ENCODE measurements at places on chromosomes 5 and 9.
A peak's percentile ranks its signal among the peaks of the same experiment; 100 is the strongest.

- no peak for DNase-seq
Measured at GRCh38 chr5:162132348-162132747, 64.8 kb downstream of the GABRG2 start.

DNA sequence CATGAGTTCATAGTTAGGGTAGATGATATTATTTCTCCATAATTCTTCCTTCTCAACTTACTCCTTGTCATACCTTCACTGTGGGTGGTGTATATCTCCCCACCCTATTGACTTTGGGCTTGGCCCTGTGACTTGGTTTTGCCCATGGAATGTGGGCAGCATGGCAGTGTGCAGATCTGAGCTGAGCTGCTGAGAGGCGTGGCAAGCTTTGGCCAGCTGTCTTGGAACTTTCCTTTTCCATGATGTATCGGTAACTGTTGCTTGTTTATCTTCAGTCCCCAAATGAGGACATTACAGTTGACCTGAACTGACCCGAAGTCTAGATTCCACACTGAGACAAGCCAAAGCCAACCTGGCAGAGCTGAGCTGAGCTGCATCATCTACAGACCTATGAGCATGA, 70.4 kb downstream of the RALGPS1 start:
- no peak for DNase-seq

DNA sequence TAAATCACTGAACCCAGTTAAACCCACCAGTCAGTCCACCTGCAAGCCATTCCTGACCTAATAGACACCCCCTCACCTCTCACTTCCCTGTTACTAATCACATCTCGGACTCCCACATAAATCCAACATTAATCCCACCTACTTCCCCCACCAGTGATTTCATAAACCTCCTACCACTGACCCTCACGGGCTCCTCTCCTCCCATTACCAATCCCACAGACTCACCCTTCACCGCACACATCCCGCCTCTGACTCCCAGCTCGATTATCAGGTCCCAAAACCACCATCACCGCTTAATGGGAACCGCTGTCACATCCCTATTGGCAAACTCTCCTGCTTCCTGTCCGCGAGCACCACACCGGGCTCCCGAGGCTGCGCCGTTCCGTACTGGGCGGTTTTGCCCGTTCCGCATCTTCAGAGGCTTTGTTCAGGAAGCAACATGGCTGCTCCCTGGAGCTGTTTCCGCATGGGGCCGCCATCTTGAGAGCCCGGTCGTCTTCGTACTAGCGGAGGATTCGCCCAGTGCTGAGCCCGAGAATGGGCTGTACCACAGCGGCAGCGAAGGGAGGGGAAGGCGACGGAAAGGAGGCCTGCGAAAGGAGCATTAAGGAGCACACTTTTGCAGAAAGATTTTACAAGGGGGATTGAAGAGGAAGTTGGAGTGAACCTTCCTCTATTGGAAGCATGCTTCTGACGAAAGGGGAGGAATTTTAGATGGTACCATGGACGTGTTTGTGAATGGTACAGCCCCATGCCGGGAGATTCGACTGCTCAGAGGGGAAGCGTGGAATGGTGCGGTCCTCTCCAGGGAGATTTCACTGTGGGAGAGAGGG, at the start of gene ZNF300:
Gene ZNF300, minus strand, starts transcription at position 502 of the 833 bp plus-strand sequence. CDS start 1,825 bp downstream, outside the sequence.
- DNase-seq = peak; percentile 54

DNA sequence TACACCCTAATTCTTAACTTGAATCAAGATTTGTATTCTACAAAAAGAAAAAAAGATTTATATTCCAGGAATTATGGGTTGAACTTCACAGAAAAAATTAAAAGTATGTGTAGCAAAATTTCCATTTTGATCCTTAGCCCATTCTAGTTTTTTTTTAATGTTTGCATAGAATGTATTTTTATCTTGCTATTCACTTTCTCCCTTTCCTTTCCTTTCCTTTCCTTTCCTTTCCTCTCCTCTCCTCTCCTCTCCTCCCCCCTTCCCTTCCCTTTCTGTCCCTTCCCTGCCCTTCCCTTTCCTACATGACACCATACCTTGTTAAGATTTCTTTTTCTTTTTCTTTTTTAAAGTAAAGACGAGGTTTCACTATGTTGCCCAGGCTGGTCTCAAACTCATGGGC, 542.5 kb upstream of the PTGER4 start:
- DNase-seq = no peak

GRCh38 chr5:337563-338130, 16.1 kb downstream of the AHRR start:
- no peak for DNase-seq

GRCh38 chr5:139897982-139898381, 102.4 kb downstream of the PSD2 start:
- DNase-seq = no peak

- DNase-seq = no peak
Measured at GRCh38 chr5:71839096-71839884, 120.2 kb downstream of the CARTPT start.

GRCh38 chr5:133356984-133357421, 255.3 kb downstream of the FSTL4 start:
- DNase-seq = no peak

DNA sequence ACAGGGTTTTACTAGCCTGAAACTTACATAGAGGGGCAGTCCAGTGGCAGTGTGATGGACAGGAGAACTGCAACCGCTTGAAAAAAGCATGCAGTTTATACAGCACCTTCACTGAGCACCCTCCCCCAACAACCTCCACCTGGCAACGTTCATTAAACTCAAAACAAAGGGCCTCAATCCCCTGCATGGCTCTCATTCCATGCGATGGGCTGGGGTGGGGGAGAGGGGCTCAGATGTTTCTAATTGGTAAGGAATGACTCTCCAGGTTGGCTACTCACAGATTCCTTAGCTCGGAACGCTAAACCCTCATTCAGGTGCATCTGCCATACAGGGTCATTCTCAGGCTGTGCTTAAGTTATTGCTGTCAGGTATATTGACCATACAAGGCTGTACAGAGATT, 80.9 kb upstream of the ITGA1 start:
- DNase-seq = no peak

GRCh38 chr5:106508894-106509293, 1161.8 kb downstream of the EFNA5 start:
- no peak for DNase-seq

GRCh38 chr5:129977810-129978209, 73.5 kb downstream of the CHSY3 start:
- DNase-seq = no peak

GRCh38 chr9:14189146-14189545, 124.8 kb downstream of the NFIB start:
- no peak for DNase-seq

DNA sequence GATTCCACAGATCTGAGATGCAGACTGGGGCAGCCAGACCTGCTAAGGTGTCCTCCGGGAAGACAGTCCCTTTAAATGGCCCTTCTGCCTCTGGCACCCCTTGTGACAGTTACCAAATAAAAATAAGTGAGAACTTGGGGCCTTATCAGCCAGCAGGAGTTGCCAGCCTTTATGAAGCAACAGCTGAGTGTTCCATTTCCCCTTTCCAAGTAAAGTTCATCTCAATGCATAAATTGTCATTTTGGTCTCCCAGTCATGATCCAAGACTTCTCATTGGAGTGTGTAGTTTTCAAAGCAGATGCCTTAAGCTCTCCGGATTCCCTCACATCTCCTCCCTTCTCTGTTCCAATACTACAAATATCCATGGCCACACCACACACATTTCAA, 4.1 kb downstream of the PTCH1 start:
- DNase-seq = no peak

DNA sequence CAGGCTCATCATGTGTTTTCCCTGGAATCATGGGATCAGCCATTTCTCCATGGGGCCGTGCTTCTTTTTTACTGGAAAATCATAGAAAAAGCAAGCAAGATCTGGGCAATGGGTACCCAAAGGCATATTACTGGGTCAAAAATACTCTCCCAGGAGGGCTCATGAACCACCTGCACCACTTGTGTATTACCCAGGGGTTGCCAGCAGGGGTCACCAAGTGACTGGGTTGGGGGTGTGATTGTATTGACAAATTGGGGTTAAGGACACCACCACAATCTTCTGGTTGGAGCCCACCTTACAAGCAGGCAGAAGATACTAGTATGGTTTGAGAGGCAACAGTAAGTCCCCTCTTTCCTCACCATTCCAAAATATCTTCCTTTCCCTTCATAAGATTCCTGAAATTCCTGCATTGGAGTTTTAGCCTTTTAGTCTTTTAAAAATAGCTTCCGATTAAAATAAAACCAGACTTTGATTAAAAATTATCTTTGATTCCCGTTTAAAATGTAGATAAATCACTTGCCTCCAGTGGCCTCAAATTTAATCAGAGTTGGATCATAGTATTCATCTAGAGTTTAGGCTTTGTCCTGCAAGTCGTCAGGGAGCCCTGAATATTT, 603.3 kb downstream of the KIF4B start:
- DNase-seq = peak; percentile 41

DNA sequence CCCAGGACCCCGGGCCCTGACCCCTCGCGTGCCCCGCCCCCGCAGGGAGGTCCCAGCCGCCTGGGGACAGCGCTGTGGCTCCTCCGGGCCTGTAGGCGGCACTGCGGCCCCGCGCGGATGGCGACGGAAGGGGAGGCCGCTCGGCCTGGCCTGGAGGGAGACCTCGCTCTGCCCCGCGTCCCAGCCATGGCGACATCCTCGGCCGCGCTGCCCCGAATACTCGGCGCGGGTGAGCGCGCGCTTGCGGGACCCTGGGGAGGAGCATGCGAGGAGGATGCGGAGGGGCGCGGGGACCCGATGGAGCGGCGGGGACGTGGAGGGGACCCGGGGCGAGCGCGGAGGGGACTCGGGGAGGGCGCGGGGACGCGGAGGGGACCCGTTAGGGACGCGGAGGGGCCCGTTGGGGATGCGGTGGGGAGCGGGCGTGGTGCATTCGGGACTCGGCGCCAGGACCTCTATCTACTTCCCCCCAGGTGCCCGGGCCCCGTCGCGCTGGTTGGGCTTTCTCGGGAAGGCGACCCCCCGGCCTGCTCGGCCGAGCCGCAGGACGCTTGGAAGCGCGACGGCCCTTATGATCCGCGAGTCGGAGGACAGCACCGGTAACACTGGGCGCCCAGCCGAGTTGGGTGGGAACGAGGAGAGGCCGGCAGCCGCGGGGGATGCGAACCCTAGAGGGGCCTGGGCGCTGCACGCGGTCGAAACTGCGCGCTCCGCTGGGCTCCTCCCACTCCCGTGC, at the start of gene MRPS2:
Gene MRPS2, plus strand, starts transcription at position 158 of the 736 bp plus-strand sequence. Its CDS starts 29 bp downstream, at position 187.
- DNase-seq = peak; percentile 84

GRCh38 chr5:74579215-74579614, 61.3 kb downstream of the ENC1 start:
- DNase-seq = peak; percentile 22

DNA sequence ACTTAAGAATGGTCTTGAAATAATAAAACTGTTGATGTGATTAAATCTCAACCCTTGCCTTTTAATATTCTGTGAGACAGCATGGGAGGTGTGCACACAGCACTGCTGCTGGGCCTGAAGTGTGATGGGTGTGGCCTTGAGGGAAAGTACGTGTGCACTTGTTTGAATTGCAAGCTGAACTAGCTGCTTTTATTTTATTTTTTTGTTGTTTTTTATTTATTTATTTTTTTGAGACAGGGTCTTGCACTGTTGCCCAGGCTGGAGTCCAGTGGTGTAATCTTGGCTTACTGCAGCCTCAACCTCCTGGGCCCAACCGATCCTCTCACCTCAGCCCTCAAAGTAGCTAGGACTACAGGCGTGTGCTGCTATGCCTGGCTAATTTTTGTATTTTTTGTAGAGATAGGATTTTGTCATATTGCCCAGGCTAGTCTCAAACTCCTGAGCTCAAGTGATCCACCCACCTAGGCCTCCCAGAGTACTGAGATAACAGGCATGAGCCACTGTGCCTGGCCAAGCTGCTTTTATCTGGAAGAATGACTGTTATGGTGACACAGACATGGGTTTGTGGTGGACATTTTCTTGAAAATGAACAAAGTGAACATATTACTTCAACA, 58.9 kb downstream of the GPR107 start:
- DNase-seq = no peak

GRCh38 chr9:108655818-108656217, 200.0 kb downstream of the ACTL7B start:
- no peak for DNase-seq

Data from activated CD8-positive, alpha-beta memory T cell treated with anti-CD3 and anti-CD28 coated beads, Interleukin-2, amount 50 U/mL, for 4 hours (primary cell).